Renal cortex interstitium (tissue), 15 donors: ENCODE measurements at places on chromosomes 3 and 15. TPM values are rescaled to one million over a fixed set of nuclear protein-coding genes. Genes with fewer than 3 reads are reported as not detected.
A peak's percentile ranks its signal among the peaks of the same experiment; 100 is the strongest.

GRCh38 chr15:61275901-61276300, 46.8 kb upstream of the RORA start:
- no peak for DNase-seq

GRCh38 chr3:113354307-113354706, 87.0 kb downstream of the CFAP44 start:
- DNase-seq: no peak

GRCh38 chr3:116815321-116815720, 105.7 kb downstream of the TUSC7 start:
- no peak for DNase-seq

DNA sequence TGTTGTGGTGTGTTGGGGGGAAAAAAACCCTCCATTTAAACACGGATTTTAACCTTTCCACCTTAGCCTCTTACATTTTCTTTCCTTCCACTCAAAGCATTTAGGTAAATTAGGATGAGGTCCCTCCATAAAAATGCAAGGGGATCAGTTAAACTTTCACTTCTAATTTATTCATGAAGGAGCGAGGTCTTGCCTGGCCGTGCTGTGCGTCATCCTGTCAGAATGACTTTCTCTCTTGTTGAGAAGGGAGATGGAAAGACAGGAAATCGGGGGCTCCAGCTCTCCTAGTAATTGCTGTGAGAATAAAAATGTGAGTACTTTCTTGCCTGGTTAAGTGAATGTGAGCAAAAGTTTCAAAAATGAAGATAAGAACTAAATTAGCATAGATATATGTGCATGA, 962.3 kb upstream of the NR2F2 start:
- no peak for DNase-seq

- peak; percentile 28 for DNase-seq
These were observed 2.5 kb upstream of the ADIPOQ start for GRCh38 chr3:186839874-186840641.

GRCh38 chr3:170079536-170080165, 41.9 kb downstream of the GPR160 start:
- DNase-seq: no peak

GRCh38 chr3:5657106-5657505, 469.6 kb downstream of the EDEM1 start:
- no peak for DNase-seq

DNA sequence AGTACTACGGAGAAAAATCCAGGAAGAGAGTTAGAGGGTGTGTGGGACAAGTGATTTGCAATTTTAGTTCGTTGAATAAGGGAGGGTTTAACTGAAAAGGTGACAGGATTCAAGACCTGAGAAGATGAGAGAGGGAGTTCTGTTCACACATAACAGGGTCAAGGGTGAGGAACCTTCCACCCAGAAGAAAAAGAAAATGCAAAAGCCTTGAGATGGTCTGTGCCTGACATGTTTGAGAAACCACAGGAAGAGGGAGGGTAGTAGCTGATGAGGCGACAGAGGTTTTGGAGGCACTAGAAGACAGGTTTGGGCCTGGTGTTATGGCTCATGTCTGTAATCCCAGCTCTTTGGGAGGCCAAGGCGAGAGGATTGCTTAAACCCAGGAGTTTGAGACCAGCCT, 591 bp upstream of the SLC25A20 start:
- no peak for DNase-seq

DNA sequence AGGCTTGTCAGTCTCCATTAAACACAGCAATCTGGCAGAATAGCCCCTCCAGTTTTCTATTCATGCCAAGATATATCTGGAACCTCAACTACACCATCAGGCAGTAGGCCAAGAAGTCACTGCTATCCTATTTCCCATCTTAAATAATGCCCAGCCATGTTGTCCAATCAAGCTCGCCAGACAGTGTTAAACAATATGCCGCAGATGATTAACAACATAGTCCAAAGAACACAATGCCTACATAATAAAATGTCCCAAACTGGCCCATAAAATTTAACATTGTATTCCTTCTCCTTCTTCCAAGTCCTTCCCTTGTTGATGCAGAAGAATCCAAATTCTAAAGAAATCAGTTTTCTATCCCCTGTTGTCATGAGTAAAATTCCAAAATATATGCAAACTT, 427.4 kb upstream of the PPP2R3A start:
- DNase-seq: no peak

DNA sequence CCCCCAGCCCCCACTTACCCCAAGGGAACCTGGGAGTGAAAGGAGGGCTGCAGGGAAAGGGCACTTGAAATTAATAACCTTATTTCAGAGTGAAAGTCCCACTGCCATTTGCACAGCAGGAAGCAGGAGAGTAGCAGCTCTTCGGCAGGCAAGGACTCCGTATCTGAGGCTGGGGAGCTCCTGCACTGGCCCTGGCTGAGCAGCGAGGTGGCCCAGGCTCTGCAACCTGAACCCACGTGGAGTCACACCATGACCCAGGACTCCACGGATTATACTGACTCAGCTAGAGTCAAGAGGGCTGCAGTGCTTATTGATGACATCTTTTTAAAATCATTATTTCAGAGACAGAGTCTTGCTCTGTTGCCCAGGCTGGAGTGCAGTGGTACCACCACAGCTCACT, 214.5 kb downstream of the XXYLT1 start:
- no peak for DNase-seq

The RIOX2 gene
- 41.6 TPM for polyA plus RNA-seq

GRCh38 chr3:127860211-127860696, 37.9 kb upstream of the MGLL start:
- DNase-seq: no peak

The GLCE gene
- 53.9 TPM for polyA plus RNA-seq

The ZNF80 gene
- polyA plus RNA-seq: 0.11 TPM

The ARPP21 gene
- polyA plus RNA-seq: 1.4 TPM

The CNTN3 gene
- polyA plus RNA-seq: 7.1 TPM

The SPATA12 gene
- 0.12 TPM for polyA plus RNA-seq

GRCh38 chr3:184728010-184728527, 16.2 kb upstream of the MAGEF1 start:
- no peak for DNase-seq

DNA sequence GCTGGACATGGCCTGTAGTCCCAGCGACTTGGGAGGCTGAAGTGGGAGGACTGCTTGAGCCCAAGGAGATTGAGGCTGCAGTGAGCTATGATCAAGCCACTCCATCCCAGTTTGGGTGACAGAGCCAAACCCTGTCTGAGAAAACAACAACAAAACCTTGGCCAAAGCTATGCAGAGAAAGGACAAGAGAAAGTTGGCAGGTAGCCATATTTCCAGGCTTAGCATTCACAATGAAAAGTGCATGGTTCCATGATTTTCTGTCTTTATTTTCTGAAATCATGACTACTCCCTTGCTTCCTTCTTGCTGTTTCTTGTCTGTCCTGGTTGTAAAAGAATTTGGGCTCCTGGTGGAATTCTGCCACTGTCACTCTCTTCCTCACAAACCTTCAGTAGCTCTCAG, 284.6 kb upstream of the C2CD4B start:
- no peak for DNase-seq

DNA sequence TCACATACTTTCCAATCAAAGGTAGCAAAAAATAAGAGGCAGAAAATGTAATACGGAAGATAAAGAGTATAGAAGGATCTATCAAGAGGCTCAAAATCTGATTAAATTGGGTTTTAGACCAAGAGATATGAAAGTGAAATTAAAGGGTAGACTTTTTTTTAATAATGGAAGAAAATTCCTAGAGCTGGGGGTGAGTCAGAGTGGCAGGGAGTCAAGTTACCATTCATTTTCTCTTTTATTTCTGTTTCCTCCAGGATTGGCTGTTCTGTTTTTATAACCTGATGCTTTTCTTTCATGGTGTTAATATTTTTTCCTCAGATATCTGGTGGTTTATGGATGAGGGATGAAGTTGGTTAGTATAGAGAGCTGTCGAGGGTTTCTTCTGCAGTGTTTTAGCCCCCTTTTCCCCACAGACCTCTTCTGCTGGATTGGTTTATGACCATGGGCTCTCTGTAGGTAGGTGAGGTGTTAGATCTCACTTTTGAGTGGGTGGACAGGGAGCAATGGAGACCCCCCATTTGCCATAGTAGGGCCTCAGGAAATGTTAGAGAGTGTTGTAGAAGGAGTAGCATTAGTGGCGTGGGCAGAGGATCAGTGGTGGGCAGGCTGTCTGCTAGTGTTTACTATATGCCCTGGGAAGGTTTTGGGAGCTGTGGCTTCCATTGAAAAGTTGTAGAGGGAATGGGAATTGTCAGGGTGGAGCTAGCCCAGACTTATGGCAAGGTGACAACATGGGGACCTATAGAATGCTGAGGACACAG, 201.6 kb upstream of the GOLGA6L4 start:
- DNase-seq: no peak

The INKA1 gene
- 10.0 TPM for polyA plus RNA-seq

The ILDR1 gene
- polyA plus RNA-seq: 9.3 TPM

The LYZL4 gene
- not detected for polyA plus RNA-seq

- no peak for DNase-seq
These were observed 214.6 kb upstream of the UBE2E2 start for GRCh38 chr3:22988566-22988965.

The DUOXA2 gene
- not detected for polyA plus RNA-seq

GRCh38 chr15:34647569-34648293, 64.3 kb upstream of the GOLGA8B start:
- DNase-seq: no peak

The PPP1R14D gene
- 0.44 TPM for polyA plus RNA-seq

GRCh38 chr3:50194128-50194902, 2.9 kb downstream of the GNAT1 start:
- DNase-seq: no peak

DNA sequence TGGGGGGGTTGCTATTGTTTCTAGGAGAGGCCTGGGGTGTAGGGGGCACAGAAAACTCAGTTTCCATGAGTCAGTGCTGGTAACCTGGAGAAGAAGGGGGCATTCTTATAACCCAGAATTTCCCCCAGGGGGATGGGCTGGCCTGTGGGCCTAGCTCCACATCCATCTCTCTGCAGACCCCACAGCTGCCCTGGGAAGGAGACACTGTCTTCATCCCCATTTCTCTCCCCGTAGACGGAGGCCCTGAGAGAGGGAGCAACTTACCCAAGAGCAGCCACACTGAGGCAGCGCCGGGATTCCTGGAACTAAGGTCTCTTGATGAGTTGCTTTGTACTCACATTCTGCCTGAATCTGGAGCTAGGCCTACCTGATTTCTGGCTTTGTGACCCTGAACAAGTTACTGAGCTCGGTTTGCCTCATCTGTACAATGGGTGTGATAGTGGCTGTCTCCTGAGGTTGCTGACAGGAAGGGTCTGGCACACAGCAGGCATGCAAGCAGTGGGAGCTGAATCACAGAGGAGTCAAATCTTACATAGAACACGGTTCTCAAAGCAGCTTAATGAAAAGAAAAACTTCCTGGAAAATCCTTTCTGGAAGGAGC, 55.0 kb upstream of the LCTL start:
- DNase-seq: no peak

GRCh38 chr15:55247311-55247710, 42.3 kb downstream of the RAB27A start:
- no peak for DNase-seq

The AGBL1 gene
- polyA plus RNA-seq: 0.16 TPM

DNA sequence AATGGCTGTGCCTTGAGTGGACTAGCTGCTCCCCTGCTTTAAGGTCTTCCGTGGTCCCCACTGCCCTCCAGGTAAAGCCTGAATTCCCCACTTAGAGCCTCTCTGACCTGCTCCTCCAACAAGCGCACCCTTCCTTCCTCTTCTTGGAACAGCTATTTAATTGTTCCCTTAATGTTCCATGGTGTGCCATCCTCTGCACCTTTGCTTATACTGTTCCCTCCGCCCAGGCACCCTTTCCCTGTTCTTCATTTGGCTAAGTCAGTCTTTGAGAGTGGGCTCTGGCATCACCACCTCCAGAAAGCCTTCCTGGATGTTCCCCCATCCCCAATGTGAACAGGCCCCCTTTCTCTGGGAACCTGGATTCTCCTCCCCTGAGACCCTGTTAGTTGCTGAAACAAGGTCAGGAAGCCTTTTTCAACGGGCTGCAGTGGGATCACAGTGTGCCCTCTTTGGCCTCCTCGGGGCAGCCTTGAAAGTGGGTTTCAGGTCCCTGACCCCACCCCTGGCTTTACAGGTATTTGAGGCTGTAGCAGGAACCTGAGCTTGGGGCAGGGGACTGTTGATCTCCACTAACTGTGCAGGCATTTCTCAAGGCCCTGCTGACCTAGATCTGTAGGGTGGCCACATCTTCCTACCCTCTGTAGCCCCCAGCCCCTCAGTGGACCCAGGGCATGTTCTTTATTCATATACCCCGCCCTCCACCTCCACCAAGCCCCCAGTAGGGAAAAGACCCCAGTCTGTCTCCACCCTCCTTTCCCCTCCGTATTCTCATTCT, 5.0 kb downstream of the ISLR start:
- DNase-seq: no peak

The CP gene
- 1.0 TPM for polyA plus RNA-seq

DNA sequence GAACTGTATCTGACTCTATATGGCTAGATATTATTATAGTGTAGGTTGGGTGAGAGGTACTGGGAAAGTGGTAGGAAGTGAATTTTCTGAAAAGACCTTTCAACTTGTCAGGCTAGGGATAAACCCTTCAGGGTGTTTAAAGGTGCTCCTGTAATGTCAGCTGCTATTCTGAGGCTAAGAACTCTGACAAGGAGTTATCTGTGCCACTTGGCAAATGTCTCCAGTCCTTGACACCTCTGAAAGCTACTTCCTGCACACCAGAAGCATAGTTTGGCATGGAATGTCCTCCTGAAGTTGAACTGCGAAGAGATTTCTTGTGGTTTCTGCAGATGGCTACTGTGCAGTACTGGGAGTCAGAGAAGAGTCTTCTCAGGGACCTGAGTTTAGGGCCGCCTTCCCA, 194.3 kb downstream of the CDIN1 start:
- DNase-seq: no peak

The P2RY12 gene
- polyA plus RNA-seq: 1.1 TPM

DNA sequence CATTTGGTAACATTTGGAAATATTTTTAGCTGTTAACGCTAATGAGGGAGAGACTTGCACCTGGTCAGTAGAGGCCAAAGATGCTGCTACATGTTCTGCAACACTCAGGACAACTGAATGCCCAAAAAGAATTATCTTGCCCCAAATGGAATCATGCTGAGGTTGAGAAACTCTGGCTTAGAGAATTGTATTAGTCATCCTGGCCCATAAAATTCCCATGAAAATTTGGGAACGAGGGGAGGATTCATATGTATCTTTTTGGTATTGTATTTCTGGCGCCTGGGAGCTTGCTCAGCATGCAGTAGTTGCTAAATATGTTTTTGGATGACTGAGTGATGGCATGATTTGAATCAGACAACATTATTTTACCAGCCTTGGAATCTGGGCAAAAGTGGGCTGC, 59.9 kb downstream of the CHL1 start:
- DNase-seq: no peak

The RLBP1 gene
- not detected for polyA plus RNA-seq
